ENCODE measurements at places on chromosomes 16 and 17.

- no peak for DNase-seq
These were observed 32.7 kb downstream of the ZNF750 start for GRCh38 chr17:82807101-82807500.

DNA sequence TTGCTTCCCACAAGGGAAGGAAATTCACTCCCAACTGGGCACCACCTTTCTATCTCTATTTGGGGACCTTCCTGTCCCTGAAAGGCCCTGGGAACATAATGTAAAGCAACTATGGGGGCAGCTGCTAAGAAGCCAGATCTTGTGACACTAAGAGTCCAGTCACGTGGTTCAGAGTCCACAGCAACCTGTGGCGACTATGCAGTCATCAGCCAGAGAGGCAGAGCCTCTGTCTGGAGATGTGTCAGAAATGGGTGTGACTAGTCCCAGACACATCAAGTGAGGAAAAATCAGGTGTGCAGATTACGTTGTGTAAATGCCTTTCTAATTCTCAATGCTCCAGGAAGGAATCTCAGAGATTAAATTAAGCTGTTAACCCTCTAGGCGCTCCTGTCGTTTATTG lies 26.6 kb upstream of the SKAP1 start:
- no peak for DNase-seq

- DNase-seq = no peak
These were observed 156.4 kb downstream of the KATNIP start for GRCh38 chr16:27706156-27706865.

GRCh38 chr17:7437369-7437863 lies 1.9 kb upstream of the FGF11 start:
- no peak for DNase-seq

DNA sequence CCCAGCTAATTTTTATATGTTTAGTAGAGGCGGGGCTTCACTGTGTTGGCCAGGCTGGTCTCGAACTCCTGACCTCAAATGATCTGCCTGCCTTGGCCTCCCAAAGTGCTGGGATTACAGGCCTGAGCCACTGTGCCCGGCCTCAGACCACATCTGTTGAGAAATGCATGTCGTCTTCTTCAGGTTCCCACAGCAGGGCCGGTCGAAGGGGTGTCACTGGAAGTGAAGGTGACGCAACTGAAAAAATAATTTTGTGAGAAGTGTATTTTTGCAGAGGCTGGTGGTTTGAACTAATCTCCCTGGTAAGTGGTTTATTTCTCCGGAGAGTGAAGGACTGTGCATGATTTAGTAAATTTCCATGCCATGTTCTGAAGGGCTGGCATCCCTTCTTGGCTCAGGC lies 33.4 kb upstream of the IL34 start:
- DNase-seq = no peak

DNA sequence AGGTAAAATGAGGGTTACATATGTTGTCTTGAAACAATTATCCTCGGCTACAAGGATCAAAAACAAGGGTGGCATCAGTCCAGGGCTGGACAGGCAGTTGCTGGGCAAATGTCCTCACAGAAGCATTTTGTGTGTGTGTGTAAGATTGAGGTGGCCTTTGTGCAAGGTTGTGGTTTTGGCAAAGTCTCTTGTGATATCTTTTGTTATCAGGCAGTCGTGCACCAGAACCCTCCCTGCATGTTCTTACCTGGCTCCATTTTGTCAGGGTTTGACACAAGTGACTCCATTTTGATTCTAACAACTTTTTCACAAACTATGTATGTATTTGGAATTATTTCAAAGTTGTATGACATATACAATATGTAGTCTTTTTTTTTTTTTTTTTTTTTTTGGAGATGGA lies 20.0 kb downstream of the CHAD start:
- DNase-seq = no peak

GRCh38 chr17:78144147-78144719 lies 2.0 kb upstream of the C17orf99 start:
- no peak for DNase-seq

DNA sequence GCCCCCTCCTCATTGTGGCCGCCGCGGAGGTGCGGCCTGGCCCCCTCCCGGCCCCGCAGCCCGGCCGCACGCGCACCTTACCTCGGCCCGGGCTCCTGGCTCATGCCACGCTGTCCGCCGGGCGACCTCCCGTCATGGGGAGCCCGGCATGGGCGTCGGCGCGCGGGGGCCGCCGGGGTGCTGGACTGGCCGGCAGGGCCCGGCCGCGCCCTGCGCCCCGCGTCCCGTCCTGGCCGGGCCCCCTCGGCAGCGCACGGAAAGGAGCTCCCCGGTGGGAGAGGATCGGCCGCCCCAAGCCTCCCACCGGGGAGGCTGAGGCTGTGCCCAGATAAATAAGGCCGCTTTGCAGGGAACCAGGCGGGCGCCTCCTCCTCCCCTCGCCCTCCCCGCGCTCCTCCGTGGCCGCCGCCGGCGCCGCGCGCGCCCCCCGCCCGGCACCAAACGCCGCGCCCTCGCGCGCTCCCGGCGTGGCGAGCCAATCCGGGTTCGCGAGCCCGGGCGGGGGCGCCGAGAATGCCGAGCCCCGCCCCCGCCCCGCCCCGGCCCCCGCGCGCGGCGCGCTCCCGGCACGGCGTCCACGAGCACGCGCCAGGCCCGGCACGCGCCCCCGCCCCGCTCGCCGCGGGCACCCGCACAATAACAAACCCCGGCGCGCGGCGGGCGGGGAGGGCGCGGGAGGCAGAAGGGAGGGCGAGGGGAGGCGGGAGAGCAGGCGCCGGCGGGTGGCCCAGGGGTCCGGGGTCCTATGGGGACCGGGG lies at the start of gene FBXL16:
TSS of gene FBXL16 (minus strand) at position 371 of the 758 bp plus-strand sequence. CDS start 8,396 bp downstream, outside the sequence.
- no peak for DNase-seq

DNA sequence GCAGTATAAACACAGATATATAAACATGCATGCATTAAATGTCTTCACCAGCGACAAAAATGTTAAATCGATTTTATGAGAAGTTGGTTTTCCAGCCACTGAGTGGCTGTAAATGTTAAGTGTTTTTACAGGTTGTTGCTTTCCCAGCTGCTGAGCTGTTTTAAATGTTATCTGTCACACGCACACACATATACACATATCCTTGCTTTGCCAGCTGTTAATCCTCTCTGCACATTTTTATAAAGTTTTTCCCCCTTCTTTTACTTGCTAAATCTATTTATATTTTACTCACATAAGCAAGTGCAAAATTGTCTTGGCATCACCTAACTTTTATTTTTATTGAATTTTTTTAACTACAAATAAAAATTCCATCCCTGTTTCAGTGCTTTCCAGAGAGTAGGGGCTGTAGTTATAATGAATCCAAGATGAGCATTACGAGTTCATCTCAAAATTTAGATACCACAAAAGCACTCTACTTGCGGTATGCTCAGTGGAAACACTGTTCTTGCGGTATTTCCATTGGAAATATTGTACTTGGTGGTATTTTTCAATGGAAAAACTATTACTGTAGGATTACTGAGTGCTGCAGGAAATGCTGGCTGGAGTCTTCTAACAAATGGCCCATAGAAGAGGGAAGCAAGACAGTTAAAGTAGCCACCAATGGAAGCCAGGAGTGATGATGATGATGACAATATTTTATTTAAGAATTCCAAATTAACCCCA lies 124.9 kb upstream of the KCNJ16 start:
- DNase-seq = no peak

DNA sequence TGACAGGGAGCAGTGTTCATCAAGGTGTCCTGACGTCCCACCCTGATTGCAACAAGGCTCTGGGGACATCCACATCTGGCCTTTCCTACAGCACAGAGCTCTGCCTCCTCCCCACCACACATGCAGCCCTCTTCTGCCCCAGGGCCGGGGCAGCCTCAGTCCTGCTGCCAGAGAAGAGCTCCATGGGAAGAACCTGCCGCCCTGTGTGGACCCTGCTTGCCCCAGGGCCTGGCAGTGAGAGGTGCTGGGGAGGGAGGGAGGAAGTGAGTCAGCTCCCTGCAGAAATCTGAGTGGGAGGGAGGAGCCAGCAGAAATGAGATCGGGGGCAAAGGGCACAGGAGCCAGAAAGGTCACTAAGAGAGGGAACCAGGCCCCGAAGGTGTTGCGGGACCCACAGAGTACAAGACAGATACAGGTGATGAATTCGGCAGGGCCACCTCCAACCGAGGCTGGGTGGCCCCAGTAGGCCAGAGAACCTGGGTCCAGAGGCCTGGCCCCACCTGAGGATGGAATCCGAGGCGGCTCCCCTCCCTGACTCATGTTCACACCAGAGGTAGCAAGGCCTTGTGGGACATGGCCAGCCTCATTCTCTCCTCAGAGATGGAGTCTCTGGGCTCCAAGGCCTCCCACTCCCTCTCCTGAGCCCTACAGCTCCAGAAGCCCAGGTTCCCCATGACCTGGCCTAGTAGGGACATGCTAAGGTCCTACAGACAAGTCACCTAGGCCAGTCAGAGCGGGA lies 24.8 kb downstream of the MYO18A start:
- DNase-seq = peak; percentile 55

DNA sequence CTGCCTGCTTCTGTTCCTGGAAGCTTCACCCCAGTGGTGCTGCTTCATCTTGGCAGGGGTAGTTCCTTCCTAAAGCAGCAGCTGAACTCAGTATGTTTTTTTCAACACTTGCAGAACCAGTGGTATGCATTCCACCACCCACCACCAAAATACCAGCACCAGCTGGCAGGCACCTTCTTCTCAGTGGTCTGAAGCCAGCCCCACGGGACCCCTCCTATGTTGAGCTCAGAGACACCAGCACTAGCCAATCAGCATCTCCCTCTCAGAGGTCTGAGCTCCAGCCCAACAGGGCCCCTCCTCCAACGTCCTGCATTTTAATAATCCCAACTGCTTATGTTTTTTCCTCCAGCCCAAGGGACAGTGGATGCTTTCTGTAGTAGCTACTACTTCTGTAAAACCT lies 299.6 kb upstream of the CCL2 start:
- no peak for DNase-seq

DNA sequence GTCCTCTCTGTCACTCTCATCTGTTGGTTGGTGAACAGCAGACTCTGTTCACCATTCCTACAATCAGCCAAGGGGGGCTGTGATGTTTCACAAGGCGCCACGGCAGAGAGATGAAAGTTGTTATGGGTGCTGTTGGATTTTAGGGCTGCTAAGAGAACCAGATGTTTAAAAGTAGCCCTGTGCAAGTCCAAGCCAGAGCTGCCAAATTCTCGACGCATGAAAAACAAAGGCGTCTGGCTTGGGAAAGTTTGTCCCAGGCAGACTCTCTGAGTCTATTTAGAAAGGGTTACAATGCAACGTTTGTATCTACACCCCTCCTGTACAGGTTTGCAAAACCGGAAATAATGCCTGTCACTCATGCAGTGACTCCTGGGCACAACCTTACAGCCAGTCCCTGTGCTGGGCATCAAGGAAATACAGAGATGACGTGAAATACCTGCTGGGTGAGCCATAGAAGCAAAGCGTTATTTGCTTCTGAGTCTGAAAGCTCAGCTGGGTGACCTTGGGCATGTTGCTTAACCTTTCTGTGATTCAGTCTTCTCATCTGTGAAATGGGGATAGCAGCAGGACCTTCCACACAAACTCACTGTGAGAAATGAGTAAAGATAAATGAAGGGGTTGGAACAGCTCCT lies 74.8 kb downstream of the XYLT1 start:
- DNase-seq = no peak

- DNase-seq = no peak
These were observed 5.1 kb upstream of the GNA13 start for GRCh38 chr17:65061646-65062045.

GRCh38 chr16:56191835-56192634 lies 746 bp downstream of the GNAO1 start:
- no peak for DNase-seq

DNA sequence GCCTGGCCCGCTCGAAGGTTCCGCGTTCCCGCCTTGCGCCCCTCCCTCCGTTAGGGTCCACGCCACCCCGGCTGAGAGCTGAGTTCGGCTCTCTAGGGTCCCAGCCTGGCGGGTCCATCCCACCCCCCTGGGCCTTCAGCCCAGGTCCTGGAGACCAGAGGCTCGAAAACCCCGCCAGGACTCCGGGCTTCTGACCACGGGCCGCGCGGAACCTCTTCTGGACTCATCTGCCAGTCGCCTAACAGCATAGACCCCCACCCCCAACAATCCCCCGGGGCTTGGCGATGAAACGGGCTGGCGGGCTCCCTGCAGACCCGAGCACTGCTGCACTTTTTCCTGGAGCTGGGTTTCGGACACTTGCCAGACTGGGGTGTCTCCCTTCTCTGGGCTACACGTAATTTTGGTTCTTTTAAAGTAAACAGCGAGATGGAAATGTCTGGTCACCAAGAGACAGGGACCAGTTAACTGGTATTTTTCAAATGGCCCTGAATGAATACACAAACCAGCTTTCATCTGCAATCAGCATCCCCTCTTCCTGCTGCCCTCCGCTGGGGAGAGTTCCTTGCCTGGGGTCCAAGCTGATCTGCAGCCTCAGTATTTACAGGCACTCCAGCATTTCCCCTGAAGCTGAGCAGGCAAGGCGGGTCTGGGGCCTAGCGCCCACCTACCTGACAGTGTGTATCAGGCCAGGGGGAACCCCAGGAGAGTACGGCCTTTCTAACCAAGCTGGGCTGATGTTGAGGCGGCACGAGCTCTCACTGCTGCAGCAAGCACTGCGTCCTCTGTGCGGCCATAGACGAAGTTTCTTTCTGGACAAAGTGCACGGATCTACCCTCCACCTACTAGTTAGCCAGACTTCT lies 639 bp upstream of the TRIM65 start:
- DNase-seq = no peak
